ENCODE measurements at places on chromosomes 5 and 9. TPM values are rescaled to one million over a fixed set of nuclear protein-coding genes. Genes with fewer than 3 reads are reported as not detected.

GRCh38 chr9:110672873-110673510 is 4.4 kb downstream of the MUSK start:
- no peak for DNase-seq

- no peak for DNase-seq
These were observed 17.4 kb upstream of the TNFAIP8 start for GRCh38 chr5:119338326-119338946.

GADD45G gene
- 8.1 TPM for total RNA-seq

DNA sequence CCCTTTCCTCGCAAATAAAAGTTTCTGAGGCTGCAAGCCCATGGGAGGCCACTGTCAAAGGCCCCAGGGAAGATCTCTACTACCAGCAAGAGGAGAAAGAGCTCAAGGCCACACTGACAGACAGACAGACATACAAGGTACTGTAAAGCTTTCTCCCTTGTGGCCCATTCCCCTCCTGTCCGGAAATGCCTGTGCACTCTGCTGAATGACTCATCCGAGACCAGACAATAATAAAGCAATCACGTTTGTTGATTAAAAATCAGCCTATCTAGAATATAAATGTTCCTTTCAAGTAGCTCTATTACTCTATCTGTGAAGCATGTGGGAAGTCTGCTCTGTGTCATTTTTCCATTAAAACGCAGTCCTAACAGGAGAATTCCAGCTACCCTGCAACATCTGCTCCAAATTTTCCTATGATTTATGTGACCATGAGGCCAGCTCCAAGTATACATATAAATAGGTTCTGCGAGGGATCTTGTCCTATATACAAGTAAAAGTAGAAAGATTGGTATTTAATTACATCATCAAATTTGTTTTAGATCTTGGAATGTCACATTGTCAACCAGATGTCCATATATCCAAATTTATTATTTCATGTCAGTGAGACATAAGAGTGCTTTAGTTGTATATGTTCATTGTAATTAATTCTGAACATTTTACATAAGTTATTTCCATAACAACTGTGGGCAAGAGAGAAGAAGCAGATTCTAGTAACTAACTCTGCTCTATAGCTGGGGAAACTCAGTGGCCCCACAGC is 34.7 kb upstream of the TGFBI start:
- no peak for DNase-seq

DNA sequence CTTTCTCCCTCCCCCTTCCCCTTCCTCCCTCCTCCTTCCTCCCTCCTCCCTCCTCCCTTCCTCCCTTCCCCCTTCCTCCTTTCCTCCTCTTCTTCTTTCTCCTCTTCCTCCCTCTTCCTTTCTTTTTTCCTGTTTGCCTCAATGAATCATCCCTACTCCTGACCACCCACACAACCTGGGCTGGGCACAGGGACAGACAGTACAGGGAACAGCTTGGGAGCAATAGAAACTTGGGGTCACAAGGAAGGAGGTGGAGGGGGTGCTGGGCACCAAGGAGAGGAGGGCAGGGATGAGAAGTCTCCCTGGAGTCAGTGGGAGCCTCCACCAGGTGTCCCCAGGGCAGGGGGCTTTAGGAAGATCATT is 5.0 kb downstream of the TTC16 start:
- DNase-seq: no peak

GRCh38 chr5:94855543-94855942 is 237.1 kb downstream of the SLF1 start:
- DNase-seq: no peak

DNA sequence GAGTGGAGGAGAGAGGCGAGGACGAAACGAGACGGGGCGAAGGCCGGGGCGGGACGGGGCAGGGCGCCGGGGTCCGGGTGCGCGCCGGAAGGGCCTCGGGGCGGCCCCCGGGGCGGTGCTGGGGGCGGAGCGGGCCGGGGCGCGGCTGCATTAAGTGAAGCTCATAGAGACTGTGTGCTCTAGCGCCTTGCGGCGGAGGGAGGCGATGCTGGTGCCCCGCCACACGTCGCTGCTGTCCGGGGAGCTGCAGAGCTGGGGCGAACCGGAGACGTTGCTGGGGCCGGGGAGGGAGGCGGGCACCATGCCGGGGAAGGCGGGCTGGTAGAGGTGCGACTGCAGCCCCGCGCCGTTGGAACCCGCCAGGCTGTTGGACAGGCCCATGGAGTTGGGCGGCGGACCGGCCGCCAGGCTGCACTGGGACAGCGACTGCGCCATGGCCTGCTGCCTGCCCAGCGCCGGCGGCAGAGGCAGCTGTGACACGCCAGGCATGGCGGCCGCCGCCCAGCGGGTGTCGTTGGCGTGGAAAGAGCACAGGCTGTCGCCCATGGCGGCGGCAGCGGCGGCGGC is 8.3 kb downstream of the OTP start:
- DNase-seq: peak; percentile 56

- no peak for DNase-seq
These were observed 56.6 kb downstream of the ELAVL2 start for GRCh38 chr9:23769307-23769935.

DNA sequence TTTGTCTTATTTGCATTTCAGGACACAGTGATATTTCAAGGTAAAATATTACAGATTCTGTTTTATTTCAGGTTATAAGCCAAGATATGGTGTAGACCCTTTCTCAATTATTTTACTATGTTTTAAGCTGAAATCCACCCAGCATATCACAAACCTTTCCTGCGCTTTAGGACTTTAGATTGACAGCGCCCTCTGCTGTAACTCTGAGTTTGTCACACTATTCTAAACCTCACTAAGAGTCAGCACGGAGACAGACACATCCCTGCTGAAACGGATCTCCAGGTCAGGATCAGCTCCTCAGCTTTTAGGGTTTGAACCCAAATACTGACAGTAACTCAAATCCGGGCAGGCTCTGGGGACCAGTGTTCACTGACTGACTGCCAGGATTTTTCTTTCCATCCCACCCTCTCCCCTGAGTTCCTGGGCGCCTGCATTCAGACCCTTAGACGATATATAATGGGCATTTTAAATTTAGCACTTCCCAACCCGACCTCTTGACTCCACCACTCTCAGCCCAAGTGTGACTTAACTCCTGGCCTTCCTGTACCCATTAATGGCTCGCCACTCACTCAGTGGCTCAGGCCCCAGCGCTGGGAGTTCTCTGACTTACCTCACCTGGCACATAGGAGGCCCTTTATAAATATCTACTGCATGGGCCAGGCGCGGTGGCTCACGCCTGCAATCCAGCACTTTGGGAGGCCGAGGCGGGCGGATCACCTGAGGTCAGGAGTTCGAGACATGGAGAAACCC is 33.5 kb downstream of the TLX3 start:
- peak; percentile 41 for DNase-seq

DNA sequence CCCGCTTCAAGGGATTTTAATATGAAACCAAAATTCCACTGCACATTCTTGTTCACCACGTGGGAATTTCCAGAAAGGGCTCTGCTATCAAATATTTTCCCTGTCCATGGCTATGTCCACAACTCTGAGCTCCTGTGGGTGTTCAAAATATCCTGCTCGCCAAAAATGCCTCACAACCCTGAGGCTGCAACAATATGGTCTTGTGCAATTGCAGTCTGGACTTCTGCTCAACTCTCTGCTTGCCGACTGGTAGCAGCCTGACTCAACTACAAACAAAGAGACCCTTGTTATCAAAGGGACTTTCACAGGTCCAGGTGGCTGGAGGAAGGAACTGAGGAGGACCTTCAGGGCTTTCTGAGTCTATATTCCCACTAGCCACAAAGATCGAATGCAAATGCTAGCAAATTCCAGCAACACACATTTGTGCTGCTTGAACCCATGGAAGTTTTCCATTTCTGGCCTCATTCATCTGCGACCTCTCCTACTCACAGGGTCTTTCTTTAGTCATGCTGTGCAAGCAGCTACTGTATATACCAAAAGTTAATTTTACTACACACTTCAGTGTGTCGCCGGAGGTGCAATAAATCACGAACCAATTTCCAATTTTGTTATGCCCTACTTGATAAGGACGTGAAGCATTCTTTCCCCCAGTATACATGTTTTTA is 169.2 kb upstream of the SLC30A5 start:
- DNase-seq: no peak

DNA sequence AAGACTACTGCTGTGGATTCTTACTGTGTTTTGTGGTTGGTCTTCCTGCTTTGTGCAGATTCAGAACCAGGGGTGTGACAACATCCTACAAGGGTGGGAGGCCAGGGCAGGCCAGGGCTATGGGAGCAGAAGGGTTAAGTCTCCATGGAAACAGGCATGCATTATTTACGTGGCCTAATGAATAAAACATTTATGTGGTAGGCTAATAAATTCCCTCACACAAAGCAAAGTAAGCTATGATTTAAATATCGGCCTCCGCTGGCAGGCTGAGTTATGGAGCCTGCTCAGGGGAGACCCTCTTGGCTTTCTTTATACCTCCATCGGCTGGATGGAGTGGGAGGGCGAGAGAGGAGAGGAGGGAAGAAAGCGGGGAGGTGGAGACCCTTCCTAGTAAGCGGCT is 230.3 kb upstream of the MVB12B start:
- DNase-seq: no peak

CENPK gene
- total RNA-seq: 31.4 TPM

GRCh38 chr5:157322581-157322980 is 56.7 kb downstream of the CYFIP2 start:
- DNase-seq: no peak

DNA sequence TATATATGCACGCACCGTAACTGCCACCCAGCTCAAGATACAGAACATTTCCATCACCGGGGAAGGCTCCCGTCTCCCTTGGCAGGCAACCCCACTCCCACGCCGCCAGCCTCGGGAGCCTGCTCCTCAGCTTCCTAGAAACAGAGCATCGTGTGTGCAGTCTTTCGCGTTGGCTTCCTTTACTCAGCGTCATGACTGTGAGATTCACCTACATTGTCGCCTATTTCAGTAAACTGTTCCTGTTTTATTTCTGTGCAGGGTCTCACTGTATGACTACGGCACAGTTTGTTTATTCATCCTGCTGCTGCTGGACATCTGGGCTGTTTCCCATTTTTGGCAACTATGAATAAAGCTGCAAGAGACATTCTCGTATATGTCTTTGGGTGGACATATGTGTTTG is 90.7 kb downstream of the STK10 start:
- no peak for DNase-seq

C5orf58 gene
- not detected for total RNA-seq

GRCh38 chr5:83331842-83332241 is 139.7 kb upstream of the VCAN start:
- DNase-seq: no peak

GRCh38 chr5:131633830-131634229 is 1.2 kb downstream of the RAPGEF6 start:
- DNase-seq: no peak

GRCh38 chr5:119860463-119860862 is 231.1 kb downstream of the FAM170A start:
- no peak for DNase-seq

CBY3 gene
- not detected for total RNA-seq

GRCh38 chr5:109630093-109630492 is 59.6 kb upstream of the MAN2A1 start:
- DNase-seq: no peak

- no peak for DNase-seq
These were observed 211.2 kb downstream of the DAB2IP start for GRCh38 chr9:121862371-121863332.

DNA sequence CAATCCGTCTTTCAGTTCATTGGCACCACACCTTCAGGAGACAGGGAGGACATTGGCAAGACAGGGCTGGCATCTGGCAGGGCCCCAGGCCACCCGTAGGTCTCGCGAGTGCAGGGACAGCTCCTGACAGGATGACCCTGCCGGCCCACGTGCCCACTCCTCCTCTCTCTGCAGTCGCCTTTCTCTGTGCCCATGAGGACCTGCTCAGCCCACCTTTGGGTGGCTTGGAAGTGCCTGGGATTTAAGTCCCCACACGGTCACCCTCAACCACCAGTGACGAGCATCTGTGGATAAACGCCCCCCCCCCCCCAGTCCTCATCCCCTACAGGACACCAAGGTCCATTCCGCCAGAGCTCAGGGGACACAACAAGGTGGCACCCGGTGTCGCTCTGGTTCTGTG is 4.1 kb downstream of the MRPL36 start:
- no peak for DNase-seq

GRCh38 chr5:62283005-62283404 is 23.0 kb upstream of the KIF2A start:
- peak; percentile 53 for DNase-seq

DNA sequence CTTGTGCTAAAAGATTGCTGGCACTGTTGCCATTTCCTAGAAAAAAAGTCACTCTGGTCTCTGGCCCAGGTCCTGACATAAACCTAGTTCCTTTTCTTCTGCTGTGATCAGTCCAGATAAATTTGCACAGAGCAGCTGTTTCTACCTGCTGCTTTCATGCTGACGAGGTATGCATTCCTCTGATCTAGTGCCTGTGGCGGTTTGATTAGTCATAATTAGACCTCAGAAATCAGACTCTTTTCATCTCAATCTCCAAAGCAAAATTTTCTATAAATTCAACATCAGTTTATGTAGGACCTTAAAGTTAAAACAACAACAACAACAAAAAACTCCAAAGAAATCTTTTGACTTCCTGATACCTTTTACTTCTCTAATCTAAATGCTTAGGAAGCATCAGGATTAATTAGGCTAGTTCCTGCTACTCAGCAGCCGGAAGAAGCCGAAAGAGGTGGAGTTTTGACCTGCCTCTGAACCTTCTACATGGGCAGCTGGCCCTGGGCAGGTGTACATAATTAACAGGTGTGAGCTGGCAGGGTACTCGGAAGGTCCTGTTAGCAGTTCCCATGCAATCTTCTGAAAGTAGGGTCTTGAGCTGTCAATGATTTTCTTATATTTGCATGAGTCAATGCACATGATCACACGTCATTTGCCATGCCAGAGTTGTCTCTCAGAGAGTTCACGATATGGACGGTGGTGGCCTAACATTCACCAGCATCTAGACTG is 83.3 kb upstream of the CCDC112 start:
- peak; percentile 58 for DNase-seq

ERMP1 gene
- total RNA-seq: 47.3 TPM

- no peak for DNase-seq
These were observed 2.3 kb upstream of the IL17B start for GRCh38 chr5:149381261-149381985.

DNA sequence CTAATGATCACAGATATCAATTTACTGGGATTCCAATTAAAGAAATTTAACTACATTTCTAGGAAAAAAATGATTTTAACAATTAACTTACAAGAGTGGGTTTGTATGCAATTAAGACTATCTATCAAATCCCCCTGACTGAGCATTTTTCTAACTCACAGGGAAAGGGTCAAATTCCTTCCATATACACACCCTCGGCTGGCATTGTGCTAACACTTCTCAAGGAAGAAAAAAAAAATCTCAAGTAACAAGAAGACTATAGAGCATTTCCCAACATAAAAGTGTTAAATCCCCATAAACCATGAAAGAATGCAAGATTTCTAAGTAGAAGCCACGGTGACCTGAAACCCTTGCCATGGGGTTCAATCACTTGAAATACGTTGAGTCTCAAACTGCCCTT is 368.8 kb downstream of the GLIS3 start:
- DNase-seq: no peak

GRCh38 chr5:34854459-34855174 is 15.7 kb downstream of the TTC23L start:
- DNase-seq: no peak

- no peak for DNase-seq
These were observed 10.5 kb upstream of the ARAP3 start for GRCh38 chr5:141692533-141692888.

GRCh38 chr5:83866181-83866580 is 145.5 kb upstream of the HAPLN1 start:
- no peak for DNase-seq

CAVIN4 gene
- total RNA-seq: 0.17 TPM
